ENCODE measurements at places on chromosomes 3 and 15. TPM values are rescaled to one million over a fixed set of nuclear protein-coding genes. Genes with fewer than 3 reads are reported as not detected.

PARP15 gene
- total RNA-seq: 4.3 TPM

CPNE4 gene
- total RNA-seq: 5.3 TPM

SAMD7 gene
- total RNA-seq: 1.9 TPM

ATP13A4 gene
- 16.6 TPM for total RNA-seq

HAUS2 gene
- total RNA-seq: 52.7 TPM

MYO9A gene
- total RNA-seq: 88.4 TPM

CKMT1B gene
- not detected for total RNA-seq

MYZAP gene
- total RNA-seq: not detected

ZDHHC23 gene
- total RNA-seq: 3.1 TPM

ADIPOQ gene
- 3.9 TPM for total RNA-seq

BCL6 gene
- total RNA-seq: 7.7 TPM

ISG20 gene
- total RNA-seq: 4.6 TPM

FOXB1 gene
- total RNA-seq: 1.2 TPM

SLC33A1 gene
- total RNA-seq: 20.9 TPM

LRRC34 gene
- total RNA-seq: 22.4 TPM

SORD gene
- 9.4 TPM for total RNA-seq

DNAH1 gene
- total RNA-seq: 2.9 TPM

GABRA5 gene
- 0.96 TPM for total RNA-seq

GABRR3 gene
- total RNA-seq: 4.6 TPM

KCNMB2 gene
- total RNA-seq: 15.2 TPM

CPA3 gene
- 12.3 TPM for total RNA-seq

CLDN11 gene
- 1.7 TPM for total RNA-seq

MON1A gene
- 4.6 TPM for total RNA-seq

GOLGA8G gene
- 3.6 TPM for total RNA-seq

PDZRN3 gene
- 98.0 TPM for total RNA-seq

CPN2 gene
- total RNA-seq: not detected

GPR62 gene
- not detected for total RNA-seq

SLC51A gene
- 7.9 TPM for total RNA-seq

AGBL1 gene
- 4.8 TPM for total RNA-seq

RBP2 gene
- not detected for total RNA-seq

C15orf40 gene
- 13.5 TPM for total RNA-seq

TUBGCP5 gene
- total RNA-seq: 22.4 TPM

CDCP1 gene
- total RNA-seq: 0.72 TPM

EAF2 gene
- 14.2 TPM for total RNA-seq

EOMES gene
- total RNA-seq: 1.9 TPM

SPSB4 gene
- 1.7 TPM for total RNA-seq

CCDC9B gene
- 13.0 TPM for total RNA-seq

FMN1 gene
- 12.0 TPM for total RNA-seq

DZIP1L gene
- 15.9 TPM for total RNA-seq

CKMT1A gene
- 3.6 TPM for total RNA-seq

PDIA5 gene
- total RNA-seq: 40.4 TPM

MUSTN1 gene
- 6.7 TPM for total RNA-seq

TEX55 gene
- not detected for total RNA-seq

DPPA2 gene
- total RNA-seq: not detected

CCR8 gene
- 18.3 TPM for total RNA-seq

ATP10A gene
- total RNA-seq: 18.3 TPM
